Mucosa of descending colon (tissue), 3 donors: ENCODE measurements at places on chromosomes 13 and 19. TPM values are rescaled to one million over a fixed set of nuclear protein-coding genes. Genes with fewer than 3 reads are reported as not detected.

The WDR88 gene
- total RNA-seq, result not detected

The PSG2 gene
- not detected for total RNA-seq

The ZNF441 gene
- 4.8 TPM for total RNA-seq

The PSG6 gene
- not detected for total RNA-seq

The RASA3 gene
- total RNA-seq, result 8.4 TPM

GRCh38 chr13:89514534-89515312 lies 1832.8 kb upstream of the MIR17HG start:
- no peak for DNase-seq

GRCh38 chr13:113441661-113442060 lies 11.6 kb downstream of the ADPRHL1 start:
- no peak for DNase-seq

- no peak for DNase-seq
These were observed 138.6 kb upstream of the KLF12 start for GRCh38 chr13:74272826-74273225.

DNA sequence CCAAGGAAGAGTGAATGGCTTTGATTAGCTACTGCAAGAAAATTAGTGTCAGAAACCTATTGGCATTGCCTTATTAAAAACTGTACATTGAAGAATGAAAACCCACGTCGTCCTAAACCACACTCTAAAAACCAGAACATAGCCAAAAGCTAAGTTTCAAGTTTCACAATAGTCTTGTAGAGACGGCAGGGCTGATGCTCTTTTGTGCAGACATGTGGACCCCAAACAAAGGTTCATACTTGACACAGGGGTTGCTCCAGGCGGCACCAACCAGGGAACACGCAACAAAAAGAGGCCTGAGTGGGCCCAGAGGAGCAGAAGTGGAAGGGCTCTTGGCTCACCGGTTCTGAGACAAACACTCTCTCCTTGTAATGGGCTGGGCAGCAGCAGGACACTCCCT lies 28.6 kb upstream of the MIR17HG start:
- no peak for DNase-seq

- DNase-seq, result no peak
These were observed 104.4 kb downstream of the LHFPL6 start for GRCh38 chr13:39498471-39499114.

DNA sequence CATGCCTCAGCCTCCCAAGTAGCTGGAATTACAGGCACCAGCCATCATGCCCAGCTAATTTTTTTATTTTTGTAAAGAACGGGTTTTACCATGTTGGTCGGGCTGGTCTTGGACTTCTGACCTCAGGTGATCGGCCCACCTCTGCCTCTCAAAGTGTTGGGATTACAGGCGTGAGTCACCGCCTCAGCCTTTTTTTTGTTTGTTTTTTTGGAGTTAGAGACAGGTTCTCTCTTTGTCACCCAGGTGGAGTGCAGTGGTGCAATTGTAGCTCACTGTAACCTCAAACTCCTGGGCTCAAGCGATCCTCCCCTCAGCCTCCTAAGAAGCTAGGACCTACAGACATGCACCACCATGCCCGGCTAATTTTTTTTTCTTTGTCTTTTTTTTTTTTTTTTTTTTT lies 15.6 kb upstream of the NOTCH3 start:
- DNase-seq, result no peak

DNA sequence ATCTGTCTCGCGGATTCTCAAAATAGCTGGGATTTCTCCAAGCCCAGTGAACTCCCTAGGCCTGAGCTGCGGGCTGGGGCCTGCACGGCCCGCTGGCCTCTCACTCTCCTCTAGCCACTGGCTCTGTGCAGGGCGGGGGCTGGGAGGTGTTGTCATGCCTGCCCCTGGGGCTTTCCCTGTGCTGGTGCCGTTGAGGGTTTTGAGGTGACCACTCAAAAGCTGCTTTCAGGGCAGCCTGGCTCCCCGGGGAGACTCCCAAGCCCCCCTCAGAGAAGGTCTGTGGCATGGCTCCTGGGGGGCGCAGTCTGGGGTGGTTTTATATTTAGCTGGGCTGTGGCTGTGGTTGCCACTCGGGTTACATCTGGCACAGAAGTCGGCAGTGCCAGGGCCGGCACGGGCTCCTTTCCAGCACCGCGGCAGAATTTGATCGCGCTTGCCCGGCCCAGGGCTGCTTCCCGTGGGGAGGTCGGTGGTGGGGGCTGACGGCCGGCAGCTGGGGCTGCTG lies 10.0 kb downstream of the NDUFB7 start:
- no peak for DNase-seq

GRCh38 chr13:65461590-65461989 lies 1768.5 kb downstream of the PCDH9 start:
- DNase-seq, result no peak

DNA sequence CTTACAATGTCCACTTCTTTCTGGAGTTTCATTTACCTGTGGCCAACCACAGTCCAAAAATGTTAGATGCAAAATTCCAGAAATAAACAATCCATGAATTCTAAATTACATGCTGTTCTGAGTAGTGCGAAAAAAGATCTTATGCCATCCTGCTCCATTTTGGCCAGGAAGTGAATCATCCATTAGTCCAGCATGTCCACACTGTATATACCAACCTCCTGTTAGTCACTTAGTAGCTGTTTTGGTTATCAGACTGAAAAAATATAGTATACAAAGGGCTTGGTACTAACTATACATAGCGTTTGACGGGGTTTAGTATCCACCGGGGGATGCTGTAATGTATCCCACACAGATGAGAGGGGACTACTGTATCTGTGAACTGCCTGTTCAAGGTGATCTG lies 618.0 kb upstream of the ARGLU1 start:
- no peak for DNase-seq

DNA sequence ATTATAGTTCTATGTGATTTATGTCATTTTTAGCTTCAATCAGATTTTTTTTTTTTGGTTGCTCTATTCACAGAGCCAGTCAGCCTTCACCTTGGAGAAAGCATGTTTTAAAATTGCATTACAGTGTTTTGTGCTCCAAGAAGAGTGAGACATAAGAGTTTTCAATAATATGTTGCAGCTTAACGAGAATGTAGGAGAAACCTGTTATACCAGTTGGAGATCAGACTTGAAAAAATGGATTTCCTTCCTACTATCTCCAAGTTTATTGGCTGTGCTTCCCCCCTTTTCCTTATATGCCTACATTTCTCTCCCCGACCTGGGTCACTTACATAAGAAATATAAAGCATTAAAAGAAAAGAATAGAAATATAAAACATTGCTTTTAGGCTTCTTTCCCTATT lies 123.9 kb upstream of the ARGLU1 start:
- DNase-seq, result no peak

DNA sequence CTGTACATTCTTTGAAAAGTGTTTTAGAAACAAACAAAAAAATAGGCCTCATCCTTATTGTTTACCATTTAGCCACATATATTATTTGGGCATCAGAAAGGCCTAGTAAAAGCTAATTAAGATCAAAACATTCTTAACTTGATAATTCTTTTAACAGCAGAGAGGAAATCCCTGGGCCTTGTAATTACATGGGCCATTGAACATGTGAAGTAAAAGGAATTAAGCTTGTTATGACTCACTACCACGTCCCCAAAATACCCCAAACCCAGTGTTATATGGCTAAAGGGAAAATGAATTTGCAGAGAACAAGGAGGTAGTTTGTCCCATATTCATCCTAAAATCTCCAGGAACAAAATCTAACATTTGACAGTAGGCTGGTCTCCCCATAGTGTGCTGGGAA lies 439.8 kb downstream of the ITGBL1 start:
- no peak for DNase-seq

- no peak for DNase-seq
These were observed 29.5 kb upstream of the AKT2 start for GRCh38 chr19:40314656-40315055.

- no peak for DNase-seq
These were observed 5.3 kb downstream of the BTBD2 start for GRCh38 chr19:2010135-2010668.

DNA sequence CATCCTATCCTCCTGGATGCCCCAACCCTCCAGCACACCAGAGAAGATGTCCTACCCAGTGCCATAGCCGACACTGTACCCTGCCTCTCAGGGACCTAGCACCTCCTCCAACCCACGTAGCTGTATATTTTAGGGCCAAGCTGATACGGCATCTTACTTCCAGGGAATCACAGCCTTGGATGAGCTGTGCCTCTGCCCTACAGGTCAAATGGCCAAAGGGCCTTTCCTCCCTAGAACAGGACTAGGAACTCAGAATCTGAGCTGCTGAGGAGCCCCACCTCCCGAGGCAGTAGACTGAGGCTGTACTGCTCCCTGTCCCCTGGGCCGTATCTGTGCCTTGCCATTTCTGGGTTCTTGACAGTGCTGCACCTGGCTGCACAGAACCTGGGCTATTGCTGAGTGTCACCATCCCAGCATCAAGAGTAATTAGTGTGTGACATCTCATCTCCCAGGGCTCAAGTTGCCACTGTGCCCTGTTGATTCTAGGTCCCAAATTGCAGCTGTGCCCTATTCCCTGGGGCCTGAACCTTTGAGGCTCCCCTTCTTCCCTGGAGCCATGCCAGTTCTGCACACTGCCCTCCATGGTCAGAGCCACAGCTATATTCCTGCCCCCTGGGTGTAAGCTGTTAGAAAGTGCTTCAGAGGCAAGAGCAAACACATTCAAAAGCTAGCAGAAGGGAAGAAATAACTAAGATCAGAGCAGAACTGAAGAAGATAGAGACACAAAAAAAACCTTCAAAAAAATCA lies 41.0 kb downstream of the VWA8 start:
- no peak for DNase-seq

DNA sequence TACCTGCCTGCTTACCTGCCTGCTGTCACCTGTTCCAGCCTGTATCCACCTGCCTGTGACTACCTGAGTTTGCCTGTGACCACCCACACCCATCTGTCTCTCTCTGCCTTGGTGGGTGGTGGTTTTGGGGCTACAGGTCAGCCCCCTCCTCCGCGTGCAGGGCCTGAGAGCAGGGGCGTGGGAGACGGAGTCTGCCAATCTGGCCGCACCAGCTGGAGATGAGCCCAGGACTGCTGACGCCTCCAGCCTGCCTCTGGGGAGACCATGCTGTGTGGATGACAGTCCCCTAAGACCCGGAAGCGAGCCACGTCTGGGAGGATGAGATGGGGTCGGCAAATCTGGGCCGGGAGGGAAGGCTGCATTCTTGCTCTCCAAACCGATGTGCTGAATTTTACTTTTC lies 15.9 kb upstream of the KCTD15 start:
- DNase-seq, result no peak

DNA sequence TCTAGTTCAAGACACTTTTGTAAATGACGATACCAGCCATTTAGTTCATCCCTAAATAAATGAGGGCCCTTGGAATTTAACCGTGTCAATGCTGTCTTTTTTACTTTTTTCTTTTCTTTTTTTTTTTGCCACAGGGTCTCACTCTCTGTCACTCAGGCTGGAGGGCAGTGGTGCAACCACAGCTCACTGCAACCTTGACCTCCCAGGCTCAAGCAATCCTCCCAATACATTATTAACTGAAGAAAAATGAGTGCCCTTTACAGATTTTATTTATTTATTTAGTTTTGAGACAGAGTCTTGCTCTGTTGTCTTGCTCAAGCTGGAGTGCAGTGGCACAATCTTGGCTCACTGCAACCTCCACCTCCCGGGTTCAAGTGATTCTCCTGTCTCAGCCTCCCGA lies 2.9 kb upstream of the MED4 start:
- no peak for DNase-seq

GRCh38 chr13:93268327-93269028 lies 41.9 kb downstream of the GPC6 start:
- no peak for DNase-seq

- no peak for DNase-seq
These were observed 49.3 kb upstream of the IL17D start for GRCh38 chr13:20654156-20654555.

DNA sequence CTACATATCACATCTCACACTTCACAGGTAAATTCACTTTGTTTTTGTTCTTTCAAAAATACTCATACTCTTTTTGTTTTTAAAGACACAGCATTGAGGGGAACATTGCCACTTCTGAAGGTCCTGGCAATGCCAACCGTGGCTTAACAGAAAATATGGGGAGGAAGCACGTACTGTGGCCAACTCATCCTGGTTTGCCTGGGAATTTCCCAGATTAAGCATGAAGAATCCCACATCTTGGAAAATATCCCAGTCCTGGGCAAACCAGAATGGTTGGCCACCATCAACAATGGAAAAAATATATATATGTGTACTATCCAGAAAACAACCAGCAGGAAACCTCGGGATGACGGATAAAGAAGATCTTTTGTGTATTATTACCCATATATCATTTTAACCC lies 1032.2 kb upstream of the SLC10A2 start:
- no peak for DNase-seq

GRCh38 chr19:13057147-13057572 lies 45.5 kb downstream of the LYL1 start:
- DNase-seq, result no peak

DNA sequence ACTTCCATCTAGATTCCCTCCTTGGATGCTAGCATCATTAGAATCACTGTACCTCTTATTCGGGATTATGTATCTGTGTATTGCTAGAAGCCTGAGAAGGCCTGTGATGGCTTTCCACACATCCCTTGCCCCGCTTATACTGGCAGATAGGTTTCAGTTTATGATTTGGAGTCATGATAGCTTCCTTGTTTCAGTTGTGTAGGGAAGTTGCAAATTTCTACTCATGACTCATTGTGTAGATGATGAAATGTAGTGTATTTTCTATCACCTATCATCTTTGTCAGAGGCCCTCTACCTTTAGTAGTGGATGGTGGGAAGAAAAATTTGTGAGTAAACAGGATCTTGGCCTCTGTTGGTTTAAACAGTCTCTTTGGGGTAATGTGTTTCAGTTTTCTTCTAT lies 165.2 kb downstream of the GGACT start:
- DNase-seq, result no peak

DNA sequence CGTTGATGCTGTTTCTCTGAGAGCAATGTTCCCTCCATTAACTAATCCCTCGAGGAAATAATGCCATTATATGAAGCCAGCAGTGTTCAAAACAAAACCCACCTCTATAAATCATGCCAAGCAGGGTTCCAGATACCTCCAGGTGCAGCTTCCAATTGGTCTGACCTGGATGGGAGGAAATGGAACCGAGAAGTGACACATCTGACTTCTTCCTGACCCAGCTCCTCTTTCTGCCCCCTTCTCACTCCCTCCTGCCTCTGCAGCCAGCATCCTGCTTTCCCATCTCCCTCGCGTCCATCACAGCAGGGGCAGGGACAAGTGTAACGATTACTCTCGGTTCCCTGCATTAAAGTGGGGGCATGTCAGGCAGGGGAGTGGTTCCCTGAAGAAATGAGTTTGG lies 37.5 kb downstream of the HSPH1 start:
- no peak for DNase-seq

- no peak for DNase-seq
These were observed 1.4 kb upstream of the MAG start for GRCh38 chr19:35290381-35291127.

DNA sequence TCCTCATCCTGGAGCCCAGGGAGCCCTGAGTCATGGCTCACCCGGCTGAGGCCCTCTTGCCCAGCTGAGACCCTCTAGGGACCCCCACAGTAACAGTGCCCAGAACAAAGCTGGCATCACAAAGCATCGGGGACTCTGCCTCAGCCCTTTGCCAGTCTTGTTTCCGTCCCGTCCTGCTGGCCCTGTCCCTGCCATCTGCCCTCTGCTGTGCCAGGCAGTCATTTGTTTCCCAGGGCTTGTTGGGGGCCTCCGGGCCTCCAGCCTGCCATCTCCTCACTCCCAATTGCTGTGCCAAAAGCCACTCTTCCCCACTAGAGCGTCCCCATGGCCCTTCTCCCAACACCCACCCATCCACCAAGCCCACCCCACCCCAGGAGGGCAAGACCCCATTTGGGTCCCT lies 64.2 kb downstream of the SMARCA4 start:
- no peak for DNase-seq
